Stomach (tissue), 19 donors: ENCODE measurements at places on chromosomes 2 and 18. TPM values are rescaled to one million over a fixed set of nuclear protein-coding genes. Genes with fewer than 3 reads are reported as not detected.

DNA sequence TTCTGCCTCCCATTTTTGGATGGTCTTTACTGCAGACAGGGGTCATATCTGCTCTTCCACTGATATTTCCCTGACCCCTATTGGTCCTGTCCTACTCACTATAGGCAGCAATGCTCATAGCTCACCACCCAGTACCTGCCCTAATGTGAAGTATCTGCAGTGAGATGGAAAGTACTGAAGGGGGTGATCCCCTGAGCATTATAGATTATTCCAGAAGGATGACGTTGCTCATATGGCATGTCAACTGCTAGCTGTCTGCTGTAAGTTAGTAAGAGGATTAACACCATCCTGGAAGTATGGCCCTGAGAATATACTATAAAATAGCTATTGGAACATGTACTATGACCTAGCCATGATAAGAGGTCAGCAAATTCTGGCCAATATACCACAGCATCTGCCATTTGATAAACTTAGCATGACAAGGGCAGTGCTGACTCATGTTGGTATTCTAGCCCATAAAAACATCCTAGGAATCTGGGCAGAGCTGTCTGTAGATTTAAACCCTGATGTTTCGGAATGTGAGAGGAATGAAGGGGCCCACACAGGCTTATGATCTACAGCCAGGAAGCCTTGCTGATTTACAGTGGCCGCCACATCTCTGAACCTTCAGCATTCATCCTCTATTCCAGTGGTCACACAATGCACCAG is 451.4 kb downstream of the TNS1 start:
- H3K27me3 ChIP-seq: no peaks in the 10 kb centered on the region
- no peak overlapping the region for H3K27ac ChIP-seq
- H3K4me1 ChIP-seq: no peaks in the 10 kb centered on the region
- DNase-seq: peak; percentile 20
- H3K36me3 ChIP-seq: no peaks in the 10 kb centered on the region

DNA sequence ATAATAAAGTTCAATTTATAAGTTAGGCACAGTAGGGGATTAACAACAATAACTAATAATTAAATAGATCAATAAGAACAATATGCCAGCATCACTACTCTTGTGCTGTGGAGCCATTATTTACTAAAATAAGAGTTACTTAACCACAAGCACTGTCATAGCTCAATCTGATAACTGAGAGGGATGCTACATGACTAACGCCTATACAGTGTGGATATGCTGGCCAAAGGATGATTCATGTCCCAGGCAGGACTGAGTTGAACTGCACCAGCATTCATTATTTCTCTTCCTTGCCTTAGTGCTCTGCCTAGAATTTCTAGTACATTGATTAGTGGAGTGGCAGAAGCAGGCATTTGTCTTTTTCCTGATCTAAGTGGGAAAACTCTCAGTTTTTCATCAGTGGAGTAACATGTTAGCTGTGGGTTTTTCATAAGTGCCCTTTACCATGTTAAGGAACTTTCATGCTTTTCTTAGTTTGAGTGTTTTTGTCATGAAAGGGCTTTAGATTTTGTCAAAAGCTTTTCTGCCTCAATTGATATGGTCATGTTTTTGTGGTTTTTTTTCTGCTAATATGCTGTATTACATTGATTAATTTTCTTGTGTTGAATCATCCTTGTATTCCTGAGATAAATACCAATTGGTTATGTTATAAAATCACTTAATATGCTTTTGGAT is 21.7 kb downstream of the KIAA1328 start:
- H3K4me3 ChIP-seq: no peak overlapping the region
- H3K27me3 ChIP-seq: no peaks in the 10 kb centered on the region
- H3K36me3 ChIP-seq: peaks cover 6% of the 10 kb centered on the region
- no peak for DNase-seq

DNA sequence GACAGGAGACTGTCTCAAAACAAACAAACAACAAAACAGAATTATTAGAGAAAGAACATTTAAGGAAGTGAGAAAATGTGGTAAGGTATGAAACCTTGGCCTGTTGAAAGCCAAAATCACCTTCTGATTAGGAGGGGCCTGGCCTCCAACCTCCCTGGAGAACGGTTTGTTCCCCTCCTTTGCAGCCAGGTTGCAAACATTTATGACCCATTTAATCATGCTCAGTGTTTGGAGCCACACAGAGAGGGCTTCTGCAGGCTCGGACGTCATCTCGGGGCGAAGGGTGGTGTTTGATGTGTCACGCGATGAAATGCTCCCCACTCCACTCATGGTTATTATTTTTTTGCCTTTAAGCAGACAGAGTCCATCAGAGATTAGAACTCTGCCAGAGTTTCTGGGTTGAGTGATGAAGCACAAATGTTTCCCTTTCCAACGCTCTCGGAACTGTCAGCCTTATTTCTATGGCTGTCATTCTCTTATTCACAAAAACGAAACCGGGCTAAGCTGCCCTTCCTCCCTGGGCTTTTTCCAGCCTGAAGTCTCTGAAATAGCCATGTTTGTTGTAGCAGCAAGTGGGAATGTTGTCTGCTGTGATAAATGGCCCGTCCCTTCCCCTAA is 33.6 kb upstream of the ROCK2 start:
- DNase-seq: peak; percentile 64
- no peaks in the 10 kb centered on the region for H3K27me3 ChIP-seq
- no peak overlapping the region for H3K4me3 ChIP-seq
- peak overlapping the region; percentile 66 for H3K27ac ChIP-seq
- peaks cover 51% of the 10 kb centered on the region for H3K4me1 ChIP-seq

DNA sequence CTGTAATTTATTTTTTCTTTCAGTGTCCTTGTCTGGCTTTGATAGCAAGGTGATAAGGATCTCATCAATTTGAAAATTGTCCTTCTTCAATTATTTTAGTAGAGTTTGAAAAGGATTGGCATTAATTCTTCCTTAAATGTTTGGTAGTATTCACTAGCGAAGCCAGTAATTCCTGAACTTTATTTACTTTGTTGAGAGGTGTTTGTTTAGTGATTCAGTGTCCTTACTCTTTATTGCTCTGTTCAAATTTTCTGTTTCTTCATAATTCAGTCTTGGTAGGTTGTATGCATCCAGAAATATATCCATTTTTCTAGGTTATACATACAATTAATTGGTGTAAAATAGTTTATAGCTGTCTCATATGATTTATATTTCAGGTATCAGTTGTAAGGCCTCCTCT is 676.7 kb upstream of the POU3F3 start:
- no peaks in the 10 kb centered on the region for H3K27me3 ChIP-seq
- no peak for DNase-seq
- no peaks in the 10 kb centered on the region for H3K4me1 ChIP-seq
- no peaks in the 10 kb centered on the region for H3K36me3 ChIP-seq
- H3K4me3 ChIP-seq: no peak overlapping the region
- no peak overlapping the region for H3K27ac ChIP-seq

GRCh38 chr2:168234407-168235085 is 12.8 kb downstream of the STK39 start:
- H3K27me3 ChIP-seq: no peaks in the 10 kb centered on the region
- no peak overlapping the region for H3K4me3 ChIP-seq
- H3K36me3 ChIP-seq: peaks cover 4% of the 10 kb centered on the region
- peak overlapping the region; percentile 14 for H3K27ac ChIP-seq
- DNase-seq: no peak
- H3K4me1 ChIP-seq: peaks cover 9% of the 10 kb centered on the region

Gene CPO
- 0.33 TPM for polyA plus RNA-seq

Gene KIF1A
- polyA plus RNA-seq: 4.9 TPM

GRCh38 chr18:46649071-46649862 is 7.8 kb downstream of the LOXHD1 start:
- no peak overlapping the region for H3K27ac ChIP-seq
- no peaks in the 10 kb centered on the region for H3K36me3 ChIP-seq
- no peaks in the 10 kb centered on the region for H3K4me1 ChIP-seq
- H3K27me3 ChIP-seq: no peaks in the 10 kb centered on the region
- H3K4me3 ChIP-seq: no peak overlapping the region

Gene ANKRD53
- 2.3 TPM for polyA plus RNA-seq

DNA sequence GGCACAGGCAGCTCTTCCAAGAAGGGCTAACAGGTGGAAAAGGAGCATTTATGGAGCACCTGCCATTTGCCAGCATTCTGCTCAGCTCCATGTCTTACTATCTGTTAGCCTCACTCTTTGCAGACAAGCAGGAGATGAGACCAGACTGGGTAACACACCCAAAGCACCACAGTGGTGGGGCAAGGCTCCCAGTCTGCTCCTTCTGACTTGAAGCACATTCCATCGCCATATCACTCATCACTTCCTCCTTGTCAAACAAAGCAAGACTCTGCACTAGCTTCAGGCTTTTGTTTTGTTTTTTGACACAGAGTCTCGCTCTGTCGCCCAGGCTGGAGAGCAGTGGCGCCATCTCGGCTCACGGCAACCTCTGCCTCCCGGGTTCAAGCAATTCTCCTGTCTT is 182.8 kb downstream of the MGAT5 start:
- H3K4me3 ChIP-seq: no peak overlapping the region
- H3K27ac ChIP-seq: no peak overlapping the region
- peaks cover 7% of the 10 kb centered on the region for H3K4me1 ChIP-seq
- H3K27me3 ChIP-seq: no peaks in the 10 kb centered on the region
- DNase-seq: no peak

GRCh38 chr2:1887915-1888314 is 143.6 kb upstream of the PXDN start:
- H3K4me3 ChIP-seq: no peak overlapping the region
- H3K27me3 ChIP-seq: no peaks in the 10 kb centered on the region
- no peak for DNase-seq
- H3K27ac ChIP-seq: no peak overlapping the region

DNA sequence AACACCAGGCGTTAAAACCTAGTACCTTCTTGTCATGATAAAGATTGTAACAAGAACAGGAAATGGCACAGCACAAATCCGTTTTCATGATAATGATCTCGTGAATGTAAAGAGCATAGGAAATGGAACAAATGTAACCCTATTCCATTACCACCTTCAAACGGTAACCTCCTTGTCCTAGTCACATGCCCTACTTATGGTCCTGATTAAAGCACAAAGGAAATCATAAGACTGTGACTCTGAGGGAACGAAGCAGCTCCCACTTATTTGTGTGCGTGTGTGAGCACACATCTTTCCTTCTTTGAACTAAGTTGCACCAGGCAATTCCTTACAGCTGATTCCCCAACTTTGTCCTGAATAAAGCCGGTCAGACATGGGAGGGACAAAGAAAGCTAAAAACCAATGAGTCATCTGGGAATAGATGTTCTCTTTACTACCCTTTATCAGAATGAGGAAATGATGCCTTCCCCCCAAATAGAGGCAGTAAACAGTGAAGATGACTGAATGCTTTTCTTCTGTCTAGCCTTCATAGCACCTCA is 192.6 kb downstream of the IKZF2 start:
- H3K4me1 ChIP-seq: no peaks in the 10 kb centered on the region
- DNase-seq: no peak
- H3K27ac ChIP-seq: no peak overlapping the region
- no peaks in the 10 kb centered on the region for H3K27me3 ChIP-seq
- no peaks in the 10 kb centered on the region for H3K36me3 ChIP-seq

GRCh38 chr2:46650556-46651001 is 171.2 kb downstream of the TMEM247 start:
- DNase-seq: peak; percentile 93
- H3K27ac ChIP-seq: no peak overlapping the region
- H3K36me3 ChIP-seq: no peaks in the 10 kb centered on the region
- no peak overlapping the region for H3K4me3 ChIP-seq
- no peaks in the 10 kb centered on the region for H3K4me1 ChIP-seq
- no peaks in the 10 kb centered on the region for H3K27me3 ChIP-seq

- no peak overlapping the region for H3K4me3 ChIP-seq
- H3K27ac ChIP-seq: no peak overlapping the region
- H3K4me1 ChIP-seq: peaks cover 7% of the 10 kb centered on the region
- no peaks in the 10 kb centered on the region for H3K36me3 ChIP-seq
- no peaks in the 10 kb centered on the region for H3K27me3 ChIP-seq
Observed at GRCh38 chr2:138787053-138787666, 7.0 kb upstream of the NXPH2 start.

Gene CCDC74A
- polyA plus RNA-seq: 2.5 TPM

- H3K36me3 ChIP-seq: no peaks in the 10 kb centered on the region
- peak; percentile 65 for DNase-seq
- no peaks in the 10 kb centered on the region for H3K27me3 ChIP-seq
- H3K27ac ChIP-seq: peak overlapping the region; percentile 90
- H3K4me1 ChIP-seq: peaks cover 51% of the 10 kb centered on the region
- H3K4me3 ChIP-seq: peak overlapping the region; percentile 29
Observed at GRCh38 chr2:233418761-233419546, 64.7 kb downstream of the DGKD start.

- no peaks in the 10 kb centered on the region for H3K36me3 ChIP-seq
- H3K27ac ChIP-seq: no peak overlapping the region
- no peak for DNase-seq
- no peaks in the 10 kb centered on the region for H3K27me3 ChIP-seq
Observed at GRCh38 chr2:69224512-69224837, 162.6 kb downstream of the GFPT1 start.

DNA sequence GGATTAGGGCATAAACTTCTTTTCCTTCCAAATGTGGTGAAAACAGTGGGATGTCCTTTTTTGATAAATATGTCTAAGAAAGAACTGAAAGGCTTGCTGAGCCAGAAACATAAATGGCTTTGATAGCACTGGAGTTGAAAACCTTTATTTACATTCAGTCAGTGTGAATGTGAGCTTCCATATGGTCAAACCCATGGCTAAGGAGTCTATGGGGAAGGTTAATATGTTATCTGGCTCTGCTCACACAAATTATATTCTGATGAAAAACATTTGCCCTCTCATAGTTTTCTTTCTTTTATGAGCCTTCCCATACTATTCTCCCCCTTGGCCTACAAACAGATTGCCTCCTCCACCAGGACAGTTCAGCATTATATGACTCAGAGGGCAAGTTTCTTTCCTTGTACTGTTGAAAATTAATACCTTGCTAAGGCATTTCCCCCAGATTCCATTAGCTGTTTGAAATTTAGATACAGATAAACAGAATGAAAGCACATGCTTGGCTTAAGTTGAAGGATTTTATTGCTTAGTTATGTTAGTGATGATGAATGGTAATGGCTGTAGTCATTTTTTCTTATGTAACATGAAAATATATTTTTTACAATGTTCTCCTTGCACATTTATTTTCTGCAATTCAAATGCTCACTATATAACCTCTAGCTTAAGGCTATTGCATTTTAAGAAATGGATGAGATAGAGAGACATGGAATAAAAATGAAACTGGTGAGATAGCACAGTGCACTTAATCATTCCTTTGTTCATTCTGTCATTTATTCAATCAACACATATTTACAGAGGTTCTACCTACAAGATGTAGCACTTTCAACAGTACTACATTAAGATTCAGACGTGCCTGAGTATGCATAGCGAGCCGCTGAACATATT is 544.1 kb downstream of the LRRTM4 start:
- H3K27me3 ChIP-seq: no peaks in the 10 kb centered on the region
- no peaks in the 10 kb centered on the region for H3K36me3 ChIP-seq
- H3K4me3 ChIP-seq: no peak overlapping the region
- no peaks in the 10 kb centered on the region for H3K4me1 ChIP-seq
- no peak overlapping the region for H3K27ac ChIP-seq
- DNase-seq: peak; percentile 42

- peaks cover 35% of the 10 kb centered on the region for H3K4me1 ChIP-seq
- H3K27me3 ChIP-seq: no peaks in the 10 kb centered on the region
- no peaks in the 10 kb centered on the region for H3K36me3 ChIP-seq
- no peak overlapping the region for H3K4me3 ChIP-seq
- DNase-seq: peak; percentile 72
Observed at GRCh38 chr18:79575891-79576685, 103.5 kb upstream of the CTDP1 start.

Gene SLC14A1
- 3.1 TPM for polyA plus RNA-seq

Gene CLEC4F
- 0.13 TPM for polyA plus RNA-seq
